ENCODE measurements at places on chromosomes 7 and 10.

GRCh38 chr7:70361821-70362220 is 763.5 kb downstream of the AUTS2 start:
- no peak for DNase-seq

DNA sequence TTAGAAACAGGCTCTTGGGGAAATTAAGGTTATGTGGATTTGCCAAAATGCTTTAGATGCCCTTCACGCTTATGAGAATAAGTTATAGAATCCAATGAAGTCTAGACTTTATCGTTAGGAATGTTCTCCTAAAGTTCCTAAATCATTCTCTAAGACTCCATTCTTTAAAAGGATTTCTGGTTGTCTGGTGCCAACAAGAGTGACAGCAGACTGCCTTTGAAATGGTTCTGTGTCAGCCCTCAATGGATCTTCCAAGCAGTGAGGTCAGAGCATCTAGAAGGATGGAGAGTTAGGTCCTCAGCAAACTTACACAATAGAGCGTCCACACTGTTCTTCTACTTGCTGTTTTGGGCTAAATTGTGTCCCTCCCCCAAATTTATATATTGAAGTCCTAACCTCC is 473.3 kb downstream of the GATA3 start:
- no peak for DNase-seq

DNA sequence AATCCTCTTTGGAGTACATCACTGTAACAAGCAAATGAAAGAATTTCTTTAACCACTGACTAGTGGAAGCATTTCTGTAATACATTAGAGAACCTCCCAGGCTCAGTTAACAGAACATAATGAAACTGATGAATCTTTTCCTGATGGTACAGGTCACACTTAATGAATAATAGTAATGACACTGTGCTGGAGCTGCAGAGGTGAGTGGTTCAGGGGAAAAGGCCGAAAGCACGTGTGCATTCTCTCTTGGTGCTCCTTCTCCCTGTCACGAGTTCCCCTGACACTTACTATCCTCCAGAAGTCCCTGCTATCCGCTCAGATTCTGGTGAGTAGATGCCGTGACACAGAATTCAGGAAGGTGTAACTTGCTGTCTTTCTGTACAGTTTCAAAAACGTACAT is 8.0 kb downstream of the HIPK2 start:
- DNase-seq, result no peak

- DNase-seq, result no peak
Observed at GRCh38 chr10:122295451-122295809, 24.3 kb downstream of the BTBD16 start.

DNA sequence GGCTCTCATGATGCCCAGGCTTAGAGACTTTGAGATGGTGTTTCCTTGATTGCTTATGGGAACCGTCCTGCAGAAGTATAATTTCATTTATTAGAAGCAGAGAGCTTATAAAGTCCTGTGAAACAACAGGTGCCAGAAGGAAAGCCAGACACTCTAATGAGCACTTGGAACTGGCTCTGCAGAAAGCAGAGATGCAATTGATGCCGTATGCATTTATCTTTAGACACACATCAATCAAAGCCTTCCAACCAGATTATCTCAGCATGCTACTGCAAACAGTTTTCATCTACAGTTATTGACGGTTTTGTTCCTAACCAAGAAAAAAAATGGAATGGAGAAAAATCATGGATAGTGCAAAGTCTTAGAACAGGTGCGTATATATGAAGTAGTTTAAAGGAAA is 371.7 kb upstream of the PRKCQ start:
- no peak for DNase-seq

DNA sequence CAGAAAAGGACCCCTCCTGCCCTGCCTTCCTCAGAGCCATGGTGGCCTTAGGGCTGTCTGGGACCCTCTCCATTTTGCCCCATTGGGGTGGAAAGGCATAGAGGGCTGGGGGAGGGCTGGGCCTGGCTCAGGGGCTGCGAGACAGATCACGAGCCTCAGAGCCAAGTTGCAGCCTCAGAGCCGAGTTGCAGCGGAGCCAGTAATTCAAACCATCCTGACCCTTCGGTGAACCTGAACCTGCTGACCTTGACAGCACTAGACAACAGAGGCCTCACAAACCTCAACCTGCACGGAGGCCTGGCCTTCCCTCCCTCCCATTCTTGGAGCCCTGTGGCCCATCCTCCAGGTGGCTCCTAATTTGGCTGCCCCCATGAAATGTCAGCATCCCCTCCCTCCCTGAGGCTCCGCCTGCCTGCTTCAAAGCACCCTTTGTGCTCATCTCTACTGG is 45.4 kb downstream of the PAX2 start:
- no peak for DNase-seq

DNA sequence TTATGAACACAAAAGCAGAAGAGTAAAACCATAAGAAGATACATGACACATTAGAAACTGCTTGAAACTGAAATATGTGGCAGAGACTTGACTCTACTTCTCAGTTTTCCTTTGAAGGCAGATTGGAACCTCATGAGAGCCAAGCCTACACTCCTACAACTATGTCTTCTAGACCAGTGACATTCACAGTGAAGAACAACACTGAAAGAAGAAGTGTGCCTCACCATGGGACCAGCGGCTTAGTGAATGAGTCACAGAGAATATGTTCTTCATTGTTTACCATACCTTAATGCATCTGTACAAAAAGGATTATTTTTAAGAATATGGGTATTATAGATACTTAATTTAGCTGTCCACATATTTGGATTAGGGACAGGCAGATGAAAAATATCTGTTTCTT is 248.3 kb downstream of the CDC14C start:
- no peak for DNase-seq

GRCh38 chr7:74083928-74084721 is 521 bp downstream of the LIMK1 start:
- peak; percentile 48 for DNase-seq

GRCh38 chr7:158494162-158494586 is 93.4 kb downstream of the PTPRN2 start:
- no peak for DNase-seq

GRCh38 chr10:88592381-88592780 is 5.8 kb downstream of the LIPJ start:
- no peak for DNase-seq

DNA sequence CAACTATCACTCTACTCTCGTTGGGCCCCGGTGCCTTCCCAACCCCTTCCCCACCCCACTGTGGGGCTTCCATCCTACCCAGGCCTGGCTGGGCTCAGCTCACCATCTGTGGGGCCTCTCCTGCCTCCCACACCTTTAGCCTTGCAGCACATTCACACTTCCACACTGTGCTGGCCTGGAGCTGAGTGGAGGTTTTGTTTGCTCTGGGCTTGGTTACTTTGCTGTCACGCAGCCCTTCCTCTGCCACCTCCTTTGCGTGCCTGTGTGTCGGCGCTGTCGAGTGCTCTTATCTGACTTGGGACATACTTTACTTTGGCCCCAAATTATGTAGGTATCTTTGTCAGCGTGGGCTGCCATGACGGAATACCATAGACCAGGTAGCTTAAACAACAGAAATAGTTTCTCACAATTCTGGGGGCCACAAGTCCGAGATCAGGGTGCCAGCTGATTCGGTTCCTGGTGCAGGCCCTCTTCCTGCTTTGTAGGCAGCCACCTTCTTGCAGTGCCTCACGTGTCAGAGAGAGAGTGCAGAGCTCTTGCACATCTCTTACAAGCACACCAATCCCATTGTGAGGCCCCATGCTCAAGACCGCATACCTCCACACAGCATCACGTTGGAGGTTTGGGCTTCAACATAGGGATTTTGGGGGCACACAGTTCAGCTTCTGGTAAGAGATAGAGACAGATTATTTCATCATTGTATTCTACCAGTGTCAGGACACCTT is 89.0 kb downstream of the CUL1 start:
- no peak for DNase-seq

GRCh38 chr7:101077303-101078086 is 7.8 kb upstream of the TRIM56 start:
- DNase-seq, result peak; percentile 72

DNA sequence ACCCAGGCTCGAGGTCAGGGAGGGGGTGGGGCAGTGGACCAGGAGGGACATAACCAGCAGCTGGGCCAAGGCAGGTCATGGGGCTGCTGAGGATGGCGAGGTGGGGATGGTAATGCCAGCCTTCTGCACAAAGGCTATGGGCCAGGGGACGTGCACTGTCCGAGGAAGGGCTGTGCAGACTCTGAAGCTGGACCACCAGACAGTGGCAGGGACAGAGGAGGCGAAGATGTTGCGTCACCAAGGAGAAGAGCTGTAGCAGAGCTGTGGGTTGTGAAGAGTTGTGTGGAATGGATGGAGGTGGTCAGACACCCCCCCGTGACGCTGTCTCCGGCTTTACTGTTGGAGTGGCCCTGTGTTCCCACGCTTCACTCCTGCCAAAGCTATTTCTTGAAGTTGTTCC is 1.8 kb downstream of the CLEC2L start:
- no peak for DNase-seq

DNA sequence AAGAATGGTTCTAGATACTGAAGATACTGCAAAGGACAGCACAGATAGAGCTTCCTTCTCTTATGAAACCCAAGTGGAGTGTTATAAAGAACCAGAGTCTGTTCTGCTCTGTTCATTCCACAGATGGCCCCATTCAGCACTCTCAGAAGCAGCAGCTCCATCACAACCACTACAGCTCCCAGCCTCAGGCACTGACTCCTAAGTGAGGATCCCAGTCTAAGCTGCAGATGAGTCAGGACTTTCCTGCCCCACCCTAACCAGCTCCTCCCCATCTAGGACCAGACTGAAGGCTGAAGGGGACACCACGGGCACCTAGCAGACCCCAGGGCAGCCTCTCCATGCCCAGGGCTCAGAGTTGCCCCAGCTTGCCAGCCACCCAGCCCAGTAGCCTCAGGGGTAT is 379.8 kb downstream of the GRID1 start:
- DNase-seq, result no peak

GRCh38 chr7:50697748-50698147 is 84.9 kb downstream of the GRB10 start:
- no peak for DNase-seq

DNA sequence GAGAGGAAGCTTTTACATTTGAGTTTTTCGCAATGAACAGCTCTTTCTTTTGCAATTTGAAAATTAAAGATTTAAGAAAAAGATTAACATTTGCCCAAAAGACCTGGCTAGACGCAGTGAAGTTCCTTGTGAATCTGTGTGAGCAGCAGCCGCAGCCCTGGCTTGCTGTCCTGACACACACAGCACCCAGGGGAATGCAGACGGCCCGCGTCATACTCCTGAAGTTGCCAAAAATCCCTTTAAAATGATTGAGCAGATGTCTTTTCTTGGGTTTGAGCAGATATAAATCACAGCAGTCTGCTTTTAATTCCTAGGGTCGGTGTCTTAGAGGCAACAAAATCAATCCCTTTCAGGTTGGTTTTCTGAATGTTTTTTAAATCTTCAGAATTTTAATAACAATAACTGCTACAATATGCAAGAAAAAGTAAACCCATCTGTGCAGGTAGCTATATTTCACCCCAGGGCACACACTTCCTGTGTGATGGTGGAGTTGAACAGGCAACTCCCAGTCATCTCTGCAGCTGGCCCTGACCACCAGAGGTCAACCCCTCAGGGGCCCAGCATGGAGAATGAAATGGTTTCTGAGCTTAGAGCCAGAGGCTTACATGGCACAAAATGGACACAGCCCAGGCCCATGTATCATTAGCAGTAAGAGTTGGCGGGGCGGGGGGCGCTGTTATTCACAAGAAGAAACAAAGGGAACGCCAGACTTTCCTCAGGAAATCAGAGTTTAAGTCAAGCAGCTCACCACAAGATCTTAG is 32.2 kb upstream of the TRIL start:
- no peak for DNase-seq

DNA sequence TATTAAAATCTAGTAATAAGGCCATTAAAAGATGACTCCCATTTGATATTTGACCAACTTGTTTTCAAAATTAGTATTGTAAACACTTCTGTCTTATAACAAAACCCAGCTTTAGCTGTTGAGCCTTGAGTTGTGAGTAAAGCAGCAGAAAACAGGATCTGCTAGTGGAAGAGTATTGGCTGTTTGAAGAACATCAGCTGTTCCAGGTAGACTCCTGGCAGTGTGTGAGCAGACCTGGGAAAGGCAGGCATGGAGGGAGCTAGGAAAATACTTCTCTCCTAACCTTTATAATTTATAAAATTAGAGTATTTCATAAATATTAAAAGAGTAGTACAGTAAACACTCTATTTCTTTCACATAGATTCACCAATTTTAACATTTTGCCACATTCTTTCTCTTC is 29.0 kb downstream of the KAT6B start:
- DNase-seq, result no peak

GRCh38 chr7:33654676-33655075 is 250.7 kb upstream of the BMPER start:
- DNase-seq, result no peak

DNA sequence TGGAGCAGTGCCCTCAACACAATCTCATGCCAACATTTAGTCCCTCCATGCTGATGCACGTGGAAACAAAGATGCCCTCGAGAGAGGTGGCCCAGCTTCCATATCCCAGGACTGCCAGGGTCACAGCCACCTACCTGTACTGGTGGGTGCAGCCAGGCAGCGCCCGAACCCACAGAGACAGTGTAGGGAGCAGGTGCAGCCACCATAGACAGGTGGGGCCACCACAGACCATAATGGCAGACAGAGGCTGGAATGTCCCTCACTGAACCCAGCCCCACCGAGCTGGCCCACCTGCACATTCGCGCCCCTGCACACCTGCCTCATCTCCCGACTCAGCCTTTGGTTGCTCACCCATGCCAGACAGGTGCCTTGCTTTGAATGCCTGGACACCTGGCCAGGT is 18.3 kb upstream of the CPXM2 start:
- DNase-seq, result no peak

- DNase-seq, result no peak
Observed at GRCh38 chr7:46767071-46767470, 814.8 kb downstream of the TNS3 start.

DNA sequence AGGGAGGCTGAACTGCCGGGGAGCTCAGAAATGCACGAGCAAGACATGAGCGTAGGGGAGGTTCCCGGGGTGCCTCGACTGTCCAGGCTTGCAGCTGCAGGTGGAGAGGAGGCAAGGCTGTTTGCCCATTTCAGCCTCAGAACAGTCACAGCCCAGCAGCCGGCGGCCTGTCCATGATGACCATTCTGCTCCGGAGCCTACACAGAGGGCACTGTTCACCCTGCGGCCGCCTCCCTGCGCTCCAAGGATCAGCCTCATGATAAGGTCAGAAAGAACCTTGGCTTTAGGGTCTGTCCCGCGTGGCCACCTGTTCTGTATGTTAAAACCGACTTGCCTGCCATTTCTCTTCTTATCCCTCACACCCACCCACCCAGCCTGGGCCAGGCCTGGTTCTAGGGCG is 21.9 kb upstream of the CFAP46 start:
- no peak for DNase-seq
